ENCODE measurements at places on chromosomes 5 and 9. TPM values are rescaled to one million over a fixed set of nuclear protein-coding genes. Genes with fewer than 3 reads are reported as not detected.

The STING1 gene
- total RNA-seq, result 58.0 TPM

The MARCHF11 gene
- not detected for total RNA-seq

The SPINK6 gene
- total RNA-seq, result not detected

The PCDHGA2 gene
- 2.6 TPM for total RNA-seq

The ECM2 gene
- total RNA-seq, result not detected

The HAVCR2 gene
- total RNA-seq, result not detected

The FOXD4L5 gene
- total RNA-seq, result not detected

The CHSY3 gene
- total RNA-seq, result 2.4 TPM

The DMRT2 gene
- not detected for total RNA-seq

The KIF12 gene
- 5.3 TPM for total RNA-seq

The RASGRF2 gene
- 15.8 TPM for total RNA-seq

The DOCK8 gene
- total RNA-seq, result 1.2 TPM

The LOX gene
- 164 TPM for total RNA-seq

The CCDC192 gene
- total RNA-seq, result not detected

The C1QTNF3 gene
- 10.5 TPM for total RNA-seq

All from glomerular endothelial cell (primary cell).